ENCODE measurements at places on chromosomes 16 and 17.

- peaks cover 18% of the 10 kb centered on the region for H3K27me3 ChIP-seq
- no peak for DNase-seq
- H3K27ac ChIP-seq: no peak overlapping the region
- H3K36me3 ChIP-seq: no peaks in the 10 kb centered on the region
Observed at GRCh38 chr17:38658741-38659345, 15.9 kb downstream of the EPOP start.

GRCh38 chr16:74724820-74725549 is 24.3 kb upstream of the MLKL start:
- H3K36me3 ChIP-seq: no peaks in the 10 kb centered on the region
- peaks cover 2% of the 10 kb centered on the region for H3K27me3 ChIP-seq
- DNase-seq: no peak

GRCh38 chr17:50180111-50180510 is 14.3 kb downstream of the SGCA start:
- H3K27me3 ChIP-seq: no peaks in the 10 kb centered on the region
- H3K36me3 ChIP-seq: no peaks in the 10 kb centered on the region
- no peak overlapping the region for H3K27ac ChIP-seq
- peaks cover 28% of the 10 kb centered on the region for H3K4me1 ChIP-seq

DNA sequence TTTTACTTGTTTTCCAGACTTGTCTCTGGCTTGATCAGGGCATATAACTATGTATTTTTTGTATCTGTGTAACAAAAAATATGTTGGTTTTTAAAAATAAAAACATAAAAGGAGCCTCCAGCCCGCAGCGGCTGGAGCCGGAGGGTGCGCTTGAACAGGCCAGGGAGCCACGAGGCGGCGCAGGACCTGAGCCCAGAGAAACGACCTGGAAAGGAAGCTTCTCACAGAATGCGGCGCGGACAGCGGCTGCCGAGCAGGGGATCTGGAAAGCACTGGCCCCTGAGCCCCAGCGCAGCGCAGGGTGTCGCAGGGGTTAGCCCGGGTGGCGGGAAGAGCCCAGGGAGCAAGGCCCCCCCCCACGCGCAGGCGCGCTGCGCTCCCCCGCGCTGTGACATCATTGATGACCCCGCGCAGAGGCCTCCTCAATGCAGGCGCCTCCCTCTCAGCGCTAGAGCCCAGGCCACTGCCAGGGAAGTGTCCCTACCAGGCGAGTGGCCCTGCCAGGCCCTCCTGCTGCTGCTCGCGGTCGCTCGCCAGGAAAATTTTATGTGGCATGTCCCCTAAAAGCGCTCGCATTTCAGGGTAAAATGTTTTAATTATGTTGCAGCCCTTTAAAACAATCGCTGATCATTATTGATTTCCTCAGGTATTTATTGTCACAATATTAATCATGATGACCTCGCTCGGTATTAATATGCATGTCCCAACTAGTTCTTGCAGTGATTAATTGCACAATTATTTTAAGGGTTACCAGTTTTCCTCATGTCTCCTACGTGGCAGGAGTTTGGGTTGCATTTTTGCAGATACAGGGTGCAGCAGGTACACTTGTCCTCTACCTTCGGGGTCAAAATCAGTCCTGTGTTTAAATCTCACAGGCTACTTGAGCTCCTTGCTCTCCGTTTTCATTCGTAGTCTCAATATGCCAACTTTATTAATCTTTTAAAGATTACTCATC is 134.2 kb downstream of the USP22 start:
- no peaks in the 10 kb centered on the region for H3K36me3 ChIP-seq
- no peaks in the 10 kb centered on the region for H3K27me3 ChIP-seq
- H3K4me3 ChIP-seq: peak overlapping the region; percentile 66
- H3K4me1 ChIP-seq: peaks cover 12% of the 10 kb centered on the region
- peak; percentile 71 for DNase-seq

DNA sequence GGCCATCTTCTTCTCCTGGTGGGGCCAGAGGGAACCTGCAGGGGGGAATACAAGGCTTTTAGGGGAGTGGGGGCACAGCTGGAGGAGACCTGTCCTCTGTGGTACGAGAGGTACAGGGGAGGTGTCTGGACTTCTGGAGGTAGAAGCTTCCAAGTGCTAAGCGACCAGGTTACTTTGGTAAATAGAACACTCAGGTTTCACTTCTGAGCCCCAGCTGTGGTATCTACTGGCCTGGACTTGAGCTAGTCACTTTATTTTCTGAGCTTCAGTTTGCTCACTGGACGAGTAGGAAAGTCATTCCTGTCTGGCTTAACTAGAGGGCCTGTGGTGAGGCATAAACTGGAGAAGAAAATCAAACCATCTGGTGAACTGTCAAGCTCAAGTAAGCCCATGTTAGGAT is at the start of gene HEATR9:
Gene HEATR9, minus strand, starts transcription at position 155 of the 400 bp plus-strand sequence. Its CDS starts 149 bp downstream, at position 6.
- H3K4me1 ChIP-seq: peaks cover 21% of the 10 kb centered on the region
- H3K27me3 ChIP-seq: no peaks in the 10 kb centered on the region
- H3K36me3 ChIP-seq: no peaks in the 10 kb centered on the region
- no peak within 1 kb of the TSS for H3K27ac ChIP-seq

DNA sequence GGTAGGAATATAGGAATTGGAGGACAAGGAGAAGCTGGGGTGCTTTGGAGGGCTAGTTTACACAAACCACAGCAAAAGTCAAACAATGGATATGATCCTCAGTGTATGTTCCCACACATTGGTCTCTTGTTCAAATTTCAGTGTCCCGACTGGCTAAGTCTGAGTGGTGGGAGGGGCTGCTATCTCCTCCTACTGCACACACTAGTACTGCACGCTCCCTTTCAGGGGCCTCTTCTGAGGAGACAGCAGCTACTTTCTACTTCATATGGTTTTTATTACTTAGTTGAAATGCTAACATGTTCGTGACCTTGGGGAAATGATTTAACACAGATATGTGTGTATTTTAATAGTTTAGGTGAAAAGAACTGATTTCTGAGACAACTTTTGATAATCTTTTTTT is 18.8 kb upstream of the KRT10 start:
- no peak for DNase-seq
- H3K4me1 ChIP-seq: no peaks in the 10 kb centered on the region
- no peak overlapping the region for H3K27ac ChIP-seq
- H3K27me3 ChIP-seq: peaks cover 6% of the 10 kb centered on the region
- no peaks in the 10 kb centered on the region for H3K36me3 ChIP-seq

DNA sequence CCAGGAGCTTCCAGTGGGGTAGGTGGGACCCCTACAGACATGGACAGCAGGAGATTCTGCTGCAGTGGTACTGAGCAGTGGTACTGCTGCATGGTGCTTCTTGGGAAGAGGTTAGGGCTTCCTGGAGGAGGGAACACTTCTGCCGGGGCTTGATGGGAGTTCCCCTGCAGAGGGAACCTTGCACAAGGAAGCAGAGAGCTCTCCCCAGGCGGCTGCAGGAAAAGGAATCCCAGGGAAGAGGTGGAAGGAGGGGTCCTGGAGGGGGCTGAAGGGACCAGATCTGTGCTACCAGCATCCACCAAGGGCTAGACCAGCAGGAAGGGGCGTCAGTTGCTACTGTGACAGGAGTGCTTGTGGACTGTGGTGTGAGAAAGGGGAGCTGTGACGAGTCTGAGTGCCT is 10.6 kb downstream of the RIPOR1 start:
- H3K4me1 ChIP-seq: peaks cover 46% of the 10 kb centered on the region
- peak overlapping the region; percentile 73 for H3K27ac ChIP-seq
- no peak for DNase-seq
- peaks cover 27% of the 10 kb centered on the region for H3K36me3 ChIP-seq

DNA sequence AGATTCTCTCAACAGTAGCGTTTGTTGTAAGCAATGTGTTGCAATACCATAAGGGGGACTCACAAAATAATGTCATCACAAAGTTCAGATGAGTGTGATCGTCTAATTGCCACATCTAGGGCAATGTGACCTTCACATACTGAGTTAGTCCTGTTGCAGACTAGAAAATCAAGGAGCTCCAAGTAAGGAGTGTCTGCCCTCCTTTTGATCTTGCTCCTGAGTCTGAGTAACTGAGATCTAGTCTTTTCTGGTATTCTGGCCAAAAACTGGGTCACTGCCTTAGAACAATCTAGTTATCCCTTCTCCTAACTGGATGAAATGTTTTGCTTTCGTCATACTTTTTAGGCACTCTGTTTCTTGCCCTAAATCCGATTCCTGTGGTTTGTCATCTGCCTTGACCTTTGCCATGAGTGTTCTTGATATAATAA is 712.1 kb downstream of the CDH11 start:
- no peaks in the 10 kb centered on the region for H3K27me3 ChIP-seq
- H3K27ac ChIP-seq: no peak overlapping the region
- H3K4me1 ChIP-seq: no peaks in the 10 kb centered on the region
- no peak overlapping the region for H3K4me3 ChIP-seq

GRCh38 chr17:75342996-75343395 is 53.8 kb upstream of the SLC25A19 start:
- H3K27ac ChIP-seq: peak overlapping the region; percentile 77
- no peaks in the 10 kb centered on the region for H3K27me3 ChIP-seq
- no peak overlapping the region for H3K4me3 ChIP-seq
- no peaks in the 10 kb centered on the region for H3K36me3 ChIP-seq

DNA sequence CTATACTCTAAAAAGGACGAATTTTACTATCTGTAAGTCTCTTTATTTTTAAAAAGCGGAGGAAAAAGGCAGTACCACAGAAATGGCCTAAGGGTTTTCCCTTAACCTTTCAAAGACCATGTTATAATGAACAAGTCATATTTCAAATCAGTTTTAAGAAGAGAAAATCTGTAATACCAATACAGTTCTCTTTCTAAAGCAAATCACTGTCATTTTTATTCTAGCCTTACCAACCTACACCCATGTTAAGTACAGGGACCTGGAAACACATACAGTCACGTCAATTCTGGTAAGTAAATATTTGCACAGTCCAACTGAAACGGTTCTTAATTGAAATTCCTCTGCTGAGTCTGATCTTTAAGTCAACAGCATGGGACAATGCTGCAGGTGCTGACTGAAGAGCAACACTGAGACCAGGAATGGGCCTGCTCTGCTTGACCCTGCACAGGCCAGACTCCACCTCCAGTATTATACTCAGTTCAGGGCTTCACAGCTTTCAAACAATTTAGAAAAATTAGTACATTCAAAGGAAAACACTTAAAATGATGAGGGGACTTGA is 20.2 kb downstream of the MBTPS1 start:
- no peaks in the 10 kb centered on the region for H3K27me3 ChIP-seq
- no peaks in the 10 kb centered on the region for H3K4me1 ChIP-seq
- no peak overlapping the region for H3K4me3 ChIP-seq

- no peak for DNase-seq
- H3K27me3 ChIP-seq: no peaks in the 10 kb centered on the region
- H3K4me1 ChIP-seq: no peaks in the 10 kb centered on the region
- H3K4me3 ChIP-seq: no peak overlapping the region
Observed at GRCh38 chr17:4540687-4541327, 14.4 kb downstream of the MYBBP1A start.

GRCh38 chr17:70074956-70075355 is at the start of gene KCNJ16:
Gene KCNJ16 (plus strand): TSS chr17:70075225. CDS start chr17:70132088, 56,863 bp downstream.
- no peaks in the 10 kb centered on the region for H3K36me3 ChIP-seq
- no peaks in the 10 kb centered on the region for H3K4me1 ChIP-seq
- DNase-seq: no peak
- no peaks in the 10 kb centered on the region for H3K27me3 ChIP-seq

GRCh38 chr16:50550035-50550434 is 1.8 kb downstream of the NKD1 start:
- no peak for DNase-seq
- peaks cover 39% of the 10 kb centered on the region for H3K4me1 ChIP-seq
- no peak overlapping the region for H3K4me3 ChIP-seq
- H3K27ac ChIP-seq: no peak overlapping the region

GRCh38 chr16:84753412-84754326 is 53.9 kb downstream of the USP10 start:
- peaks cover 6% of the 10 kb centered on the region for H3K36me3 ChIP-seq
- H3K4me1 ChIP-seq: peaks cover 51% of the 10 kb centered on the region
- no peak overlapping the region for H3K4me3 ChIP-seq
- H3K27me3 ChIP-seq: no peaks in the 10 kb centered on the region
- no peak for DNase-seq
- no peak overlapping the region for H3K27ac ChIP-seq

DNA sequence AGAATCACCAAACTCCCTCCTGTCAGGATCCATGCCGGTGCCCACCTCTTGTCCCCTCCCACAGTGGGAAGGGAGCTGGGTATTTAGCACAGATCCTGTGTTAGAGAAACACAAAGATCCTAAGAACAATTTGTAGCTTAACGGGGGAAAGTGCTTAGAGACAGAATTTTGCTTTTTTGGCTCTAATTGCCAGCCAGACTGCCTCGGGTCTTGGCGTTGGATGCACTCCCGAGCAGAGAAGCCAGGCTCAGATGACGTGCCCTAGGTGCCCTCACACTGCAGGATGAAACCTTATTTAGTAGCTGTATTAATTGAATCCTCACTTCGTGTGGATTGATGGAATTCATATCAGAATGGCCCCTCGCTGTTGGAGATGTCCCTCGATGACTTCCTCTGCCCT is 22.5 kb upstream of the MAF start:
- no peaks in the 10 kb centered on the region for H3K27me3 ChIP-seq
- H3K4me3 ChIP-seq: no peak overlapping the region
- no peak for DNase-seq
- no peaks in the 10 kb centered on the region for H3K36me3 ChIP-seq

DNA sequence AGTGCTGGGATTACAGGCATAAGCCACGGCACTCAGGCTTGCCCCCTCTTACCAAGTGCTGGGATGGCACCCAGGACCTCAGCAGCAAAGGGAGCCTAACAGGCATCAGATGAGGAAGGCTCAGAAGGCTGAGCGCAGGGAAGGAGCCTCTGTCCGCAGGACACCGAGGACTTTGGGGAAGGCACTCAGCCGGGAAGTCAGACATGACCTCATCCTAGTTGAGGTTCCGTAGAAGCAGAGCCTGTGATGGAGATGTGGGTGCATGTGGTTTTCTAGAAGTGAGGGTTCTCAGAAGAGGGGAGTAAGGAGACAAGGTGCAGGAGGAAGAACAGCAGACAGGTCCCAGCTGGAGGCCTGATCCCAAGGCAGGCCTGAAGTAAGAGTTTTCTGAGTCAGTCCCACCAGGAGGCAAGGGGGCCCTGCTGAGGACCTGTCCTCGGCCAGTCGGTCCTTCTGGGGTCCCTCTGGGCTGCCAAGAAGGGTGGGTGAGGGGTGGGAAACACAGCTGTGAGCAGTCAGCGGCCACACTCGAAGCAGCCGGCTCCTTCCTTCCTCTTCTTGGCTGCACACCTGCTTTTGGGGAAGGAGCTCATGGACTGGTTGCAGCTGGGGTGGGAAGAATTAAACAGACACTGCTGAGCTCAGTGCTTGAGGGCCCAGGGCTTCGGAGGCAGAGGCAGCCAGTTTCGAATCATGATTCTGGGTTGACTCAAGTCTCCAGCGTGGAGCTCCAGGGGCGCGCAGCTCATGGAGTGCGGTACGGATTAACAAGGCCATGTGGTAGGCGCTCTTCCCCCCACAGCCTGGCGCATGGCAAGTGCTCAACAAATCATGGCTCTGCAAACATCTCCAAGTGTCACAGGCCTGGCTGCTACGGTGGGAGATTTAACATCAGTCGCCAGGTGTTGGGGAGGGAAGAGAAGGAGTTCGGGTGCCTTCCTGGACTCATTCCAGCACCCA is 38.9 kb upstream of the SNN start:
- no peak overlapping the region for H3K4me3 ChIP-seq
- DNase-seq: no peak
- H3K36me3 ChIP-seq: no peaks in the 10 kb centered on the region
- no peak overlapping the region for H3K27ac ChIP-seq
- no peaks in the 10 kb centered on the region for H3K27me3 ChIP-seq

GRCh38 chr16:7755347-7755882 is 422.8 kb downstream of the RBFOX1 start:
- H3K36me3 ChIP-seq: no peaks in the 10 kb centered on the region
- H3K4me3 ChIP-seq: no peak overlapping the region
- H3K27me3 ChIP-seq: no peaks in the 10 kb centered on the region
- H3K4me1 ChIP-seq: no peaks in the 10 kb centered on the region
- no peak overlapping the region for H3K27ac ChIP-seq
- DNase-seq: no peak

- no peaks in the 10 kb centered on the region for H3K36me3 ChIP-seq
- H3K27me3 ChIP-seq: no peaks in the 10 kb centered on the region
- H3K4me1 ChIP-seq: no peaks in the 10 kb centered on the region
- no peak for DNase-seq
- H3K27ac ChIP-seq: no peak overlapping the region
Observed at GRCh38 chr16:51888016-51888415, 658.9 kb downstream of the TOX3 start.
